ENCODE measurements at places on chromosomes 1 and 21.

DNA sequence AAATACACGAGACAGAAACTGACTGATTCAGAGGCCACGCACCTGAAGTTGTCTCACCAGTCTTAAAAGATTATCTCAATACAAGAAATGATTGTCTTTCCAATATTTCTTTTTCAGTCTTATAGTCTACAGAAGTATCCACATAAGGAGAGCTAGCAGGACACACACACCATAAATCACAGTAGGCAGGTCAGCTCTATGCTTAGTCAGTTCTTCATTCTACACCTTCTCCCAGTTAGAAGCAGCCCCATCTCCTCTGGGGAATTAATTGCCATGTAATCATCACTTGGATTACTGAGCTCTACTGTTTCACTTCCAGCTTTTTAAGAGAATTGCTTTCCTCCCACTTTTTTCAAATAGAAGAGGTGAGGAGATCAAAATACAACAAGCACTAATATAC, 59.6 kb downstream of the SMYD3 start:
- DNase-seq = no peak

DNA sequence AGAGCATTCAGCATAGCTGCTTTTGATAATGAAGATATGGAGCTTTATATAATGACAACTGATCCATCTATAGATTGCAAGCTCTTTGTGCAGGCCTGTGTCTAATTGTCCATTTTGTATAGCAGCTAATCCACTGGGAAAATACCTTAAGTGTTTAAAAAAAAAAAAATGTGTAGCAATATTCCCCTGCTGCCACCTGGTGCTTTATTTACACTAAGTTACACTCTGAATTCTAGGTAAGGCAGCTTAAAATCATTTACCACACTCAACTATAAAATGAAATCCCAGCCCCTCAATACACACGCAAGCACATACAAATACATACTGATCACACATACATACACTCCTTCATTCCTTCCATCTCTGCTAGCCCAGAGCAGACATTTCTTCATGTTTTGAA, 49.1 kb upstream of the BCL9 start:
- no peak for DNase-seq

DNA sequence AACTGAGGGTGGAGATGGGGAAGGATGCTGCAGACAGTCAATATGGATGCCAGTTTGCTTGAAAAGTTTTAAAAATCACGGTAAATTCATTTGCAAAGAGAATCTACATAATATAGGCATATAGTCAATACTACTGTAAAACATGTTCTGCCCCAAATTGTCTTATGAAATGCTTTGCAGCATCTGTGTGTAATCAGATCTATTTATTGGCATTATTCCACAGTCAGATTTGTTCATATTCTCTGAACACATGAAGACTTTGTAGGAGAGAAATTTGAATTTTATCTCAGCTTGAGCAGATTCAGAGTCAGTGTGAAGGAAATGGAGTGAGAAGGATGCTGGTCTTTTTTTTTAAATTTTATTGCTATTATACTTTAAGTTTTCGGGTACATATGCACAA, 88.5 kb downstream of the PLPPR4 start:
- DNase-seq = no peak

- DNase-seq = no peak
Observed at GRCh38 chr1:227318853-227319607, 738 bp upstream of the CDC42BPA start.

- no peak for DNase-seq
Observed at GRCh38 chr1:9425859-9426258, 113.4 kb upstream of the SLC25A33 start.

DNA sequence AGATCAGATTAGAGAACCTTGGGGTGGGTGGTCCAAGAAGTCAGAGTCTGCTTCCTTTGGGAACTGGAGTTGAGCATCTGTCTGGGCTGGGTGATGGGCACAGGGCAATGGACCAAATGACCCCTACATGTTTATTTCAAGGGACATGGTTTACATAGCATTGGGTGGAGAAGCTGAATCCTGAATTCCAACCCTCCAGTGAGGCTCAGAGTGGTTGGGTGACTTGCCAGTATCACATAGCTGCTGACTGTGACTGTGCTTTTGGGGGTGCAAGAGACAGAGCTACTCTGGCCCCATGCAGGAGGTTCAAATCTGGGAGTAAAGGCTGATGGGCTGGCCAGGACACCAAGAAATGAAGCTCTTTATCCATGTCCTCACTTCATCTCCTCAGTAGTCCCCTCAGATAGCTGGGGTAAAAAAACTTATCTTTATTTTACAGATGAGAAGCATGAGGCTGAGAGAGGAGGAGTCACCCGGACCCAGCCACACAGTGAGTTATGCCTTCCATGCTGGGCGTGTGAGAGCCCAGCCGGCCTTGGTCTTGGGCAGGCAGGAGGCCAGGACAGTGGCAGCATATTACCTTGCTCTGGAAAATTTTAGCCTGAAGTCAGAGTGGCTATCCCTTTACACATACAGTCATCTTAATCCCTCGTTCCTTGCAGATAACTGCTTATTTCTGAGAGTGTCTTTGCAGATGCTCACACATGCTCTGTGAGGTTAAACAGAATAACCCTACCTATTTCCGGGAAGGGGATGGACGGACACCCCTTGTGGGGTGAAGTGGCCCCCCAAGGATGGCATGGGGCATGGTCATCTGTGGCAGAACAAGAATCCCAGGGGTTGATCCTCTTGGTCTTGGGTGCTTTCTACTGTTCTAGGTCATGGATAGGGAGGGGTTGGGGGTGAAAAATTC, 2.8 kb upstream of the SERINC2 start:
- no peak for DNase-seq

- DNase-seq = no peak
Observed at GRCh38 chr21:28387220-28387619, 605.5 kb downstream of the LTN1 start.

DNA sequence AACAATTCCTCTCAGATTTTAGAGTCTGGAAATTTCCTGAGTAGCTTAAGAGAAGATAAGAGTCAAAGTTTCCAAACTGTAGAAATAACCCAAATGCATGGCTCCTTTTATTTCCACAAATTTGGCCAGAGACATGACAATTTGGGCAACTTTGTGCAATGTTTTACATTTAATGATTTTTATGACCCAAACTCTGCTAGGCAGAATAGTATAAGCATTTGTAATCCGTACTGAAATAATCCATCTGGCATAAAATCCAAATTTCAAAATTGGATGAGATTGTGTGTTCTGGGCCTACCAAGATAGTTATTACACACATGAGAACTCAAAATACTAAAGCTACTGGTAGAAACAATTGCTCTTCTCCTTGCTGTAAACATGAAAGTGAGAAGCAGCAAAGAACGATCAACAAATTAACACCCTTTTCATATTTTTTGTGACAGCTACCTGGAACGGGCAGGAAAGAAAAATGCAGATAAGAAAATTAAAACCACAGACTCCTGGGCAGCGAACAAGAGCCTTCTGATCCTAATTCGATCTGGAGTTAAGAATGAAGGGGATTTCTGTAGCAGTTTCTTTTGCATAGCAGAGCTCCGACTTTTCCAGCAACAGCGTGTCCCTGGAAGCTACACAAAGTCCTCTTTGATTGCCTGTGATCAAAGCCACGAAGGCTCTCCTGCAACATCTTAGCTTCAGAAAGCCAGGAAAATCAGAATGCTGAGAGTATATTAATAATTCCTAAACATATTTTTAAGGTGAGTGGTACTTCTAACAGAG, 191.2 kb downstream of the GRIK1 start:
- DNase-seq = no peak

DNA sequence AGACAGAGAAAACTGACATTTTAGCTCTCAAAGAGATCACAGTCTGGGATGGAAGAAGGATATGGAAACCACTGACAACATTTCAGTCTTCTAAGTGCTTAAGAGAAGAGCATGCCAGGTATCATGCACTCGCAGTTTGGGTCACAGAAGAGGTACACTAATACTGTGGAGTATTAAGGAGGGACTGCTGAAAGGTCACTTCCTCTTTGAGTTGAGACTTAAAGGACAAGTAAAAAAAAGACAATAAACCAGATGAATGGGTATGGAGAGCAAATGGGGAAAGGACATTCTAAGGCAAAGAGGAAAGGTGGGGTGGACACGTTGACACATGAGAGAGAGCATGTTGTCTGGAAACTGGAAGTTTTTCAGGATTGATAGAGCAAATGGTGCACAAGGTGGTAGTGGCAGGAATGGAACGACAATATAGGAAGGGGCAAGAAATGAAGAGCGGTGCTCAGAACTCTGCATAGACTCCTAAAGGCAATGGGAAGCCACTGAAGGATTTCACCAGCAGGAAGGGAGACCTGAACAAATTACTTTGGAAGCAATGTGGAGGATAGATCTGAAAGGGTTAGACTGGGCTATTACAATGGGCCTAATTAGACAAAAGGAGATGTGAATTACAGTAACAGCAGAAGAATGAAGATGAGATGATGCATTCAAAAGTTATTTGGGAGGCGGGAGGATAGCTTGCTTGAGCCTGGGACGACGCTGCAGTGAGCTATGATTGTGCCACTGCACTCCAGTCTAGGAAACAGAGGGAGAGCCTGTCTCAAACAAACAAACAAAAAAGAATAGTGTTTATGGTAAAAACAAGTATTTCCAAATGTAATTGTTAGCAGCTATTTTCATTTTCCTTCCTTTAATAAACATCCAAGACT, 11.1 kb downstream of the DIPK1A start:
- DNase-seq = no peak

GRCh38 chr1:233844692-233845091, 59.8 kb upstream of the SLC35F3 start:
- DNase-seq = no peak

GRCh38 chr1:7810395-7810794, 26.3 kb downstream of the PER3 start:
- DNase-seq = no peak

- no peak for DNase-seq
Observed at GRCh38 chr1:247385283-247385682, 30.7 kb upstream of the NLRP3 start.

GRCh38 chr21:45466330-45467220, 61.6 kb downstream of the COL18A1 start:
- DNase-seq = no peak

- DNase-seq = no peak
Observed at GRCh38 chr21:42614396-42614795, 39.0 kb upstream of the PDE9A start.

DNA sequence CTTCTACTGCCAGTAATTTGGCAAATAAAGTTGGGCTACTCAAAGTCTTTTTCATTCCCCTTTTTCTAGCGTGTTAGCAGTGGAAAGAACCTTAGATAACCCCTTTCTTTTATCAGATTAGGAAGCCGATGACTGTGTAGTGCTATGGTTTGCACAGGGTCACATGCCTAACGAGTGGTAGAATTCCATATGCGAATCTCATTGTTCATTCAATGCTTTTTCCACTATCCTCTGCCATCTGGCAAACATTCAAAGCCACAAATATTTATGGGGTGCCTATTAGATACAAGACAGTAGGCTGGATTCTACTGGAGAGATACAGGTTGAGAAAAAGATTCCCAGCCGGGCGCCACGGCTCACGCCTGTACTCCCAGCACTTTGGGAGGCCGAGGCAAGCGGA, 14.9 kb upstream of the IER5 start:
- DNase-seq = no peak

- DNase-seq = no peak
Observed at GRCh38 chr21:45219517-45219916, 68.2 kb downstream of the POFUT2 start.

DNA sequence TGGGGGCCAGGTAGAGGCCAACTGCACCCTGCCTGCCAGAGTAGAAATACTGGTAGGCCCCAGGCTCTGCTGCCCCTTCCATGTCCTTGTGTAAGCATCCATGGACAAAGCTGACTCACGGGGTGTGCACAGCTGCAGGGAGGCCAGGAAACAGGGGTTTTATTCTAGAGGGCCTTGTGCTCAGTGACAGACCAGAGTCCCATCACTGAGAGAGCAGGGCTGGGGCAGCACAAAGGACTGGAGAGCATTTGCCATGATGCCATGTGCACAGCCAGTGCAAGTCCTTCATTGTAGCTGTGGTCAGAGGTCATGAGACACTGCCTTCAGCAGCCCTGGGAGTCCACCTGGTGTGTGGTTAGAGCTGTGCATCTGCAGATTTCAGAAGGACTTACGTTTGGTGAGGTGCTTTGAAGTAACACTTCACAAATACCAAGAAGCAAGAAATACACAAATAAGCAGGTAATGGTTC, 8.1 kb downstream of the ARF1 start:
- no peak for DNase-seq

DNA sequence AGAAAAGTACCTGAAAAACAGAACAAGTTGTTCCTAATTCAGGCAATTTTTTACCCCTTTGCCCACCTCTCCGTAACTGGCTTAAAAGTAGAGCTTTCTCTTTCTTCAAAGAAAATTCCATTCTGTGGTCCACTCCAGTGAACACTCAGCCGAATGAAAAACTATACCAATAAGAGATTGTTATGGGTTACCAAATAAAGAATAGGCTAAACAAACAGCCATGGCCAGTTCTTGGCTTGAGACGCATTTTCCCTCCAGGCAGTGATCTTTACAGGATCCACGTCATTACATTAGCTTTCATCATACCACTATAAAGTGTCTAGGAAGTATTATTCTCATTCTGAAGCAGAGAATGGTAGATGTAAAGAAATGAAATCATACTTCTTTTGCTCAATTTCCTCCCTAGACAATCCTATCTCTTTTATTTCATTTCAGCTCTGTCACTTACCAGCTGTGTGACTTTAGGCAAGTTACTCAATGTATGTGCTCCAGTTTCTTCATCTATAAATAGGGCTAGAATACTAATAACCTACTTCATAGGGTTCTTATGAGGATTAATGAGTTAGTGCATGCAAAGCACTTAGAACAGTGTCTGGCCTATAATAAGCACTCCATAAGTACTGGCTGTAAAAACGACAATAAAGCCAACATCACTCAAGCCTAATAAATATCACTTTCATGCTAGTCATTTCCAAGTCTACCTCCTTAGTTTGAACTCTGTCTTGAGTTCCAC, 26.5 kb upstream of the TRIM45 start:
- no peak for DNase-seq

- DNase-seq = no peak
Observed at GRCh38 chr1:190812996-190813395, 335.3 kb upstream of the BRINP3 start.

DNA sequence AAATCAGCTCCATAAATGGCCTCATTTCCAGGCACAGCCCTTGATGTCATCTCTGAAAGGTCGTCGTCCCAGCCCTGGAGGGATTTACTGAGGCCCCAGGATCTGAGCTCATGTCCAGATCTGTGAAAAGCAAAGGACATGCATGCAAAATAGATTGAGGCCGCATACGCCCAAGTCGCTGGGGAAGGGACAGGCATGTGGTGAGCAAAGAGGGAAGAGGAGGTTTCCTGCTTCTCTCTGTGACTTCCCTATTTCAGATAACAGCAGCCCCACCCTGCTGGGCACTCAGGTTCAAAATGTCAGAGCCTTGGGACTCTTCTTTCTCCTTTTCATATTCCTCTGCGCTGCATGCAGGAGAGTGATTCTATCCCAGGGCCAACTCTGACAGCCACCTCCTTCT, 197.2 kb downstream of the ADSS2 start:
- DNase-seq = no peak

Measured in stimulated activated CD4-positive, alpha-beta T cell treated with anti-CD3 and anti-CD28 coated beads, Interleukin-1b, Interleukin-23, amount 100 ng/mL, for 24 hours (primary cell).